ENCODE measurements at places on chromosomes 6 and 20.
A peak's percentile ranks its signal among the peaks of the same experiment; 100 is the strongest.

DNA sequence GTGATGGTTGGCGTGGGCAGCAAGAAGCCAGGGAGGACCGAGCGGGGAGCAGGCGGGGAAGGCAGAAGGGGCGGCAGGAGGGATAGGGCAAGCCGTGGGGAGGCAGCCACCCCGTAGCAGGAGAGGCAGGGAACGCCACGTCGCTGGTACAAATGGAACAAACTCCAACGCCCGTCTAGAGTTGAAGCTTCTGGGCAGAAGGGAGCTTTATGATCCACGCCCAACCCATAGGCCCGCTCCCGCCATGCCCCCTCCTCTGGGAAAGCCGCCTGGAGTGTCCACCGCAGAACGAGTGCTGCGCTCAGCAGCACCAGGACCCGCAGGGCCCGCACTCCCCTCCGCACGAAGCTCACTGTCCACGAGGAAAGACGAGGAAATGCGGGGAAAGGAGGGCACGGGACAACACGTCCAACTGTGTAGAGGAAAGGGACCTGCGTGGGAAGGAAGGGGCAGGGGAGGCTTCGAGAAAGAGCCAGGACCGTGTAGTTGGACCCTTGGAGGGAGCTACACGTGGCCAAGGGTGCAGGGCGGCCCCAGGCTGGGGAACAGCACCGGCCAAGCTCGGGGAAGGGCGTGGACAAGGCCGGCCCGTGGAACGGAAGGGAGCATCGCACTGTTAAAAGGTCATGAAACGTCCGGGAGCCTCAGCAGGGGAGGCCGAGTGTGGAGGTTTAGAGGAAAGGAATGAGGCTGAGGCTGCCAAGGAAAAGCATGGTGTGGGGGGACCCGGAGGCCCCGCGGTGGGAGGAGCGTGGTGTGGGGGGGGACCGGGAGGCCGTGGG lies 204.0 kb downstream of the DLL1 start:
- no peak for DNase-seq

GRCh38 chr6:87653074-87653962 lies 48.7 kb downstream of the AKIRIN2 start:
- DNase-seq: no peak

DNA sequence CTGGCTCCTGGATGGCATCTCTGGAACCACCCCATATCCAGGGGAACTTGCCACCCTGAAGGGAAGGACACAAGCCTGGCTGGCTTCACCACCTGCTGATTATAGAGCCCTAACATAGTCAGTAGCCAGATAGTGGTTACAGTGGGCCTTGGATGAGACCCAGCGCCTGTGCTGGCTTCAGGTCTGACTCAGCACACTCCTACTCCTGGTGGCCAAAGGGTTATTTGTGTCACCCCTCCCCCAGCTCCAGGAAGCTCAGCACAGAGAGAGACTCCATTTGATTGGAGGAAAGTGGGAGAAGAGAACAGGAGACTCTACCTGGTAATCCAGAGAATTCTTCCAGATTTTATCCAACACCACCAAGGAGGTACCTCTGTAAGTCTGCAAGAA lies 12.8 kb downstream of the SNX14 start:
- no peak for DNase-seq

DNA sequence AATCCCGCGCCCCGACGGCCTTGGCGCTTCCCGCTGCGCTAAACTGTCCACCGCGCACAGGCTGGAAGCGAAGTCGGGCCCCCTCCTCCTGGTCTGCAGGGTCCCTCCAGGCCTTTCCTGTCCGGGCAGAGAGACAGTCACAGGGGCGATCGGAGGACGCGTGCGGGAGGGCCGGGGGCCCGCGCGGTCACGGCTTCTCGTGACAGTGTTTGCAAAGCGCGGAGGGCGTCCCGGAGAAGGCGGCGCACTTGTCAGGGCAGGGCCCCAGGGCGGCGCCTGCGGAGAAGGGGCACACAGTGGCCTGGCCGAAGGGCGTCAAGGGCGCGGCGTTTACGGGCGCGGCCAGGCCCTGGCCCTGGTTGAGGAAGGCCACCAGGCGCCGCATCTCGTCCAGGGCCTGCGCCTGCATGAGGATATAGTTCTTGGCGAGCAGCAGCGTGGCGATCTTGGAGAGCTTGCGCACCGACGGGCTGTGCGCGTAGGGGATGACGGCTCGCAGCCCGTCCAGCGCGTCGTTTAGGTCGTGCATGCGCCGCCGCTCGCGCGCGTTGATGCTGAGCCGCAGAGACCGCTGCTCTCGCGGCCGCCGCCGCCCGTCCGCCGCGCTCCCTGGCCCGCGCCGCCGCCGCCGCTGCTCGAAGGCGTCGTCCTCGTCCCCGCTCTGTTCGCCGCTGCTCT lies 763 bp downstream of the BHLHE23 start:
- no peak for DNase-seq

DNA sequence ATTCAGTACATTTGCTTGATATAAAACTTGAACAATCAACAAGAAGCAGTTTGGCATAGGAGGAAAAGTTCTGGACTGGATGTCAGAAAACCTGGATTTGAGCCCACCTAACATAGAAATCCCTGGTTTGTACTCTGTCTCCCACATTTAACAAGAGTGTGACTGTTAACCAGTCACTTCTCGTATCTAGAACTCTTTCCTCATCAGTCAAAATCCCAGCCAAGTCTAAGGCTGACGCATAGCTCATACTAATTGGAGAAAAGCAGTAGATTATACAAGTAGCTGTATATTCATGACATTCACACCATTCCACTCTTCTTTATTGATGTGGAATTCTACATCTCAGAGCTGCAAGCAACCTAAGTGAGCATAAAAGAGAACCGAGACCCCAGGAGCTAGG lies 222.7 kb downstream of the PHACTR1 start:
- DNase-seq: no peak

DNA sequence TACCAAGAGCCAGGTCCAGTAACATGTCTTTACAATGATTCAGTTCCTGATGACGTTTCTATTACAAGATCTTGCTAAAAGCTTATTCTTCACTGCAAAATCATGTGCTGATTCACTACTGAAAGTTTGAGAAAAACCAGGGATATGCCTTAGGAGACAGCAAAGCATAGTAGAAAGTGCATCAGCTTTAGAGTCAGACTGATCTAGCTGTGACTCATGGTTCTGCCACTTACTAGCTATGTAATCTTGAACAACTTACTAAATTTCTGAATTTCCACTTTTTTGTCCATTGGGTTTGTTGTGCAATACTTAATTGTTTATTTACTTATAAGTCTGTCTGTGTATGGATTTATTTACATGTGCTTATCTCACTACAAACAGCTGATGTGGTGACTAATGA lies 198.5 kb upstream of the RSPO3 start:
- DNase-seq: peak; percentile 16

DNA sequence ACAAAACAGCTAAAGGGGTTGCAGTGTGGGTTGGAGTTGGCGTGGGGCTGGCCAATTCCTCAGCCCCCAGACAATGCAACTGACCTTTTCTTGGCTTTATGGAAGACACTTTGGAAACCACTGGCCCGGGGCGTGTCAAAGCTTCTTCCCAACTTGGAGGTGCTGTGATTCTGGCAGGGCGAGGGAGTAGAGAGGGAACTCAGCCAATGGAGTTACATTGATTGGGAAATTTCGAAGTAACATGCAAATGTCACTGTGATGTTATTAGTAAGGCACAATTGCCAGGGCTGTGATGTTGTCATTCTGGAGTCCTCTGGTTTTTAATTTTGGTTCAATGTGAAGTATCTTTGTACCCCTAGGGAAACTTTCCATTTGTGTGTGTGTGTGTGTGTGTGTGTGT lies 41.5 kb upstream of the EPB41L1 start:
- DNase-seq: no peak

GRCh38 chr6:29758761-29759160 lies 35.5 kb downstream of the HLA-F start:
- no peak for DNase-seq

GRCh38 chr6:136859430-136859829 lies 37.0 kb downstream of the PEX7 start:
- no peak for DNase-seq

DNA sequence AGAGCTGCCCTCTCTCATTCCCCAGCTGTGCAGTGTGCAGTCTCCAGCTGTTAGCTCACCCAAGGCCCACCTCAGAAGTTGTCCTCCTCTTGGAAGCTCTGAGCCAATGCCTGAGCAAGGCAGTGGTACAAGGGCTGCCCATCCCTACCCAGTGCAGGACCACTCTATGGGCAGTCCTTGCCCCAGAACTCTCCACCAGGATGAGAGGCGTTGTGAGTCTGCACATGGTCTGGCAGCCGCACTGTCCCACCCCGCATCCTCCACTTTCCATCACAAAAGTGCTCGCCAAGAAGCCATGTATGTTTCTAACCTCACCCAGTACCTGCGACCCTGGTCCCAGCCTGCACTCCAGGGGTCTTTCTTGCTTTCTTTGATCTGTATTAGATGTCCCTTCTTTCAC lies 175.1 kb upstream of the PMEPA1 start:
- DNase-seq: no peak

DNA sequence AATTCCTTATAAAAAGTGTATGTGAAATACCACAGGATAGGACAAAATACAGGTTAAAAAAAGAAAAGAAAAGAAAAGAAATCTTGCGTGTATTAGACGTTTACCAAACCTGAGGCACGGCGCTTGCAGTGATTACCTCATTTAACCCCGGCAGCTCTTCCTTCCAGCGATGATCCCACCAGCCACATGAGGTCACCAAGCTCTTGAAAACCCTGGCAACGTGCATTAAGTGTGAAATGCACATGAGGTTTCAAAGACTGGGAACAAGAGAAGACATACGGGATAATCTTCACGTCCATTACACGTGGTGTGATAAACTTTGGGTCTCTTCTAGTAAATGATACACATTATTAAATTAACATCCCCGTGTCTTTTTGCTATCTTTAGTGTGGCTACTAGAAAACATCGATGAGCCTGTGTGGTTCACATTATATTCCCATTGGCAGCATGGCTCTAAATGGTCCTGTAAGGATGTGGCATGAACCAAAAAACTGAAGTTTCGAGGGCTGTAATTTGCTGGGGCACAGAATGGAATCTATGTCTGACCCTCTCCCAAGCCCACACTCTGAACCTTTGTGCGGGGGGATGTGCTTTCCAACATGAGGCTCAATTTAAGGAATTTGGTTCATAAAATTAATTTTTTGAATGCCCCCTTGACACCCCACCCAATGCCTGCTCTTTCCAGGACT lies 59.2 kb upstream of the THBS2 start:
- no peak for DNase-seq

- DNase-seq: no peak
Measured at GRCh38 chr6:17707371-17707651, 586 bp upstream of the NUP153 start.

DNA sequence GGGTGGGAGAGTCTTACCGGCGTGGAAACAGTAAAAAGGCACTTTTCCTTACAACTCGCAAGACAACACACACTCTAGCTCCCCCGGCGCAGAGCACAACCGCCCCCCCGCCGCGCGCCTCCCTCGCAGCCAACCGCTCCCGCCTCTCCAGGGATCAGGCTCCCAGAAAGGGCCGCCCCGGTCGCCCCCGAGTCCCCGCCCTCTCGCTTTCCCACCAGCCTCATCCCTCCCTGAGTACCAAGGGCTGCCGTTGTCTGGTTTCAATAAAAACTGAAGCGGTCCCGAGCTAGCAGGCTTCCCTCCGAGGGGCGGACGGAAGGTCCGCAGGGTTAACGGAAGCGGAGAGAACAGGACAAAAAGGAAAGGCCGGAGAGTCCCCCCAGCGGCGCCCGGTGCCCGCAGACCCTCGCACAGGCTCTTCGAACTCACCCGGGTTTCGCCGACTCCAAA lies 804 bp downstream of the ELOVL5 start:
- no peak for DNase-seq

GRCh38 chr6:36533321-36533720 lies 14.0 kb downstream of the STK38 start:
- no peak for DNase-seq

DNA sequence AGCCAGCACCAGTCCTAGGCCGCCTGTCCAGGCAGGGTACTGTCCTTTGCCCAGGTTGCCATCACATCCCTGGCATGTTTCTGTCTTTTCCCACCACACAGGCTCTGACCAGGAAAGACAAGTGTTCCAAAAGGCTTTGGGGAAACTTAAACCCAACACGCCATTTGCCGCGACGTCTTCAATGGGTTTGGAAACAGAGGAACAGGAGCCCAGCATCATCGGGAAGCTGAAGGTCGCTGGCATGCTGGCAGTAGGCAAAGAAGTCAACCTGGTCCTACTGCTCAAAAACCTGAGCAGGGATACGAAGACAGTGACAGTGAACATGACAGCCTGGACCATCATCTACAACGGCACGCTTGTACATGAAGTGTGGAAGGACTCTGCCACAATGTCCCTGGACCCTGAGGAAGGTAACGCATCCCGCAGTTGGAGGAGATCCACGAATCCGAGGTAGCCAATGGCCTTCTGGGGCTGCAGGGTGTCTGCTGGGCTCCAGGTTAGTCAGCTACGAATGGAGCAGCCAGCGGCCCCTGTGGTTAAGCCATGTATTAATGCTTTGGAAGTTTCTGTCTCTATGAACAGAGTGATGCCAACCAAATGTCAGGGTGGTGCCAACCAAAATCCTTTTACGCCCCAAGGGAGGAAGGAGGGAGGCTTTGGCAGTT lies 36.2 kb downstream of the TGM3 start:
- no peak for DNase-seq

- no peak for DNase-seq
Measured at GRCh38 chr6:80245043-80245442, 138.6 kb downstream of the BCKDHB start.

DNA sequence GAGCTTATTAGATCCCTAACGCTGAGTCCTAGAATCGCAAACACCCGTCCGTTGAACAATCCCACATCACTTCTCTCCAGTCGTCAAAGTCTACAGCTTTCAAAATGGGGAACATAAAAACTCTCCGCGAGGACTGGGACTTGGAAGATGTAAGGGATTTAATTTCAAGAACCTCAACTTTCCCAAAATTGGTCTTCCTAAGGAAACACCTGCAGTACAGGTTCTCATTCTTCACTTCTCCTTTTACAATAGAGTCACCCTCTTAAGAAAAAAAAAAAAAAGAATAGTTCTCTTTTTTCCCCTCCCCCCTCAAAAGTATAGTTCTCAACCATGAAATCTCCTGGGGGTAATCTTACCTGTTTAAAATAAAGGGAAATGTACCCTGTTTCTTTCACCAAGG lies 6.6 kb upstream of the ZBTB22 start:
- no peak for DNase-seq

DNA sequence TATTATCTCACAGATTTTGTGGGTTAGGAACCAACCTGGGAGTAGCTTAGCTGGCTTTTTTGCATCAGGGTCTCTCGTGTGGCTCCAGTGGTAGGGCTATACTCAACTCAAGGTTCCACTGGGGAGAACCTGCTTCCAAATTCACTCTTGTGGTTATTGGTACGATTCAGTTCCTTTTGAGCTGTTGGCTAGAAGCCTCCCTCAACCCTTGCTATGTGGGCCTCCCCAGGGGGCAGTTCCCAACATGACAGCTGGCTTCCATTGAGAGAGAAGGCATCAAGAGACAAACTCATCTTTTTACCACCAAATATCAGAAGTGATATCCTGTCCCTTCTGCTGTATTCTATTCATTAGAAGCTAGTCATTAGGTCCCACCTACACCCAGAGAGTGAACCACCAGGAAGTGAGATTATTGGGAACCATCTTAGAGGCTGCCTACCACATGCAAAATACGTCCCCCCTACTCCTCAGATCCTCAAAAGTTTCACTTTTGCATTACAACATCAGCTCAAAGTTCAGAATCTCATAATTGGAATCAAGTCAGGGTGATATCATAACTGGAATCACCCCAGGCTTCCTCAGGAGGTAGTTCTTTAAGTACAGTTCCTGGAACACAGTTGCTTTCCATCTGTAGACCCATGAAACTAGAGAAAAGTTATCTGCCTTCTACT lies 30.9 kb downstream of the MKKS start:
- DNase-seq: no peak
